ENCODE measurements at places on chromosomes 5 and 9.

DNA sequence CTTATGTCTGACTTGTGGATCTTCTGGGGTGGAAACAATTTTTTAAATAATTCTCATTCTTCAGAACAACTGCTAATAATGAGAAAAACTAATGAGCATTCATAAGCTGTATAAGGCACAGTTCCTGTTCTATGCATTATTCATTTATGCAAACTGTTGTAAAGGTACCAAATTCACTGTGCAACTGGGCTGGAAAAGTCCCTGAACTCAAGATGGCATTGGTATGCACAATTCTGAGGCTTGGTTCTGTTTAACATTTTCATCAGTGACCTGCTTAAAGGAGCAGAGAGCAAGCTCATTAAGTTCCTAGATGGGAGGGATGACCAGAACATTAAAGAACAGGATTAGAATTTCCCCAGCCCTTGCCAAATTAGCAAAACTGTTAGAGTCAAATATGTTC, 104.5 kb downstream of the RFK start:
- no peak for DNase-seq

DNA sequence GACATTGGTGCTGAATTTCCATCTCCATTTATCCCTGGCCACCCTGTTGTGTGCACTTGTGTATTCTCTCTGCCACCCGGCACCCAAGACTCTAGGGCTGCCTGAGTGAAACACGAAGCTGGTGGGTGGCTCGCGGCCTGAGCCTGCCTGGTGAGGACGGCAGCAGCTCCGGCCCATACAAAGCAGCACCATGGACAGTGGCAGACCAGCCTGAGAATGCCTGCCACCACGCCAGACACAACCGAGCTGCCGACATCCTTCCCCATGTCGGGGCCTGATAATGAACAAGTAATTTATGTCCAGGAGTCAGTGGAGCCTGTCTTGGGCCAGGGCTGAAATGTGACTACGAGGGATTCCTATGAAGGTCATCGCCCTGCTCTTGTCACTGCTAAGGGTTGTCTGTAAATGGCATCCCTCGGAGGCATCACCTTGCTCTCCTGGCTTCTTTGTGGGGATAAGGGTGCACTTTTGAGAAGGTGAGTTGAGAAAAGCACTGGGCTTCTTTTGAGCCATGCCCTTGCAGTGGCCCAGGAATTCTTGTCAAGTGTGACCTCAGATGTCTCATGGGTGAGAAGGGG, 175.7 kb downstream of the MELK start:
- peak; percentile 57 for DNase-seq

GRCh38 chr5:118435131-118435530, 553.2 kb downstream of the DTWD2 start:
- no peak for DNase-seq

DNA sequence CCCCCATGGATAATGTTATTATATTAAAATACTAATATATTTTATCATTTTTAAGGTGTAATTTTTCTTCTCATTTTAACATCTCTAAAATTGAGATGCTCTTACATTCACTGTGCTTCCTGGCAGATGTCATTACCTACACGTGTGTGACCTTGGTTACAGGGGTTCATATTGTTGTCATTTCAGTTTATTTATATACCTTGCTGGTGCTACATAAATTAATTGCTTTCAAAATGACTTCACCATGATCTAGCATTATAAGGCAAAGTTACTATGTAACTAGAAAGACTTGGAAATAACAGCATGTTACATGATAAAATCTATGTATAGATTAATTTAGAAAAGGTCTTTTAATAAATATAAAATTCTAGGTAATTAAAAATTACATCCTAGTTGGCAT, 60.9 kb downstream of the ARHGEF28 start:
- DNase-seq, result no peak

- no peak for DNase-seq
Measured at GRCh38 chr9:28909526-28909925, 1336.2 kb upstream of the C9orf72 start.

- DNase-seq, result no peak
Measured at GRCh38 chr9:69857131-69857530, 36.5 kb downstream of the CFAP95 start.

DNA sequence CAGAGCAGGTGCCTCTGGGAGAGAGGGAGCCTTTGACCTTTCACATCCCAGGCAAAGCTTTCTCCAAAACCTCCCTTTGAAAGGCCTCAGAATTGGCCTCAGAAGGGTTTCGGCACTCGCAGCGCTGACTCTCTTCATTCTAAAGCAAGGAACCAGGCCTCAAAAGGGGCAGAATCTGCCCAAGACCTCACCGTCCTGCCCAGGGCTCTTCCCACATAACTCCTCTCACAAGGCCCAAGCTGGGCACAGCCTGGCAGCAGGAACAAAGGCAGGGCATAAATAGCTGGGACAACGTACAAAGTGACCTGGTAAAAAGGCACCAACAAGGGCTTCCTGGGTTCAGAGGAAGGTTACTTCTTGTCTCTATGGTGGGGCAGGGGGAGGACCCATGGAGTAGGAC, 166.3 kb upstream of the FSTL4 start:
- DNase-seq, result no peak

GRCh38 chr5:35129921-35130485, 82.3 kb upstream of the AGXT2 start:
- DNase-seq, result no peak

- no peak for DNase-seq
Measured at GRCh38 chr9:77514886-77515711, 133.0 kb downstream of the GNA14 start.

DNA sequence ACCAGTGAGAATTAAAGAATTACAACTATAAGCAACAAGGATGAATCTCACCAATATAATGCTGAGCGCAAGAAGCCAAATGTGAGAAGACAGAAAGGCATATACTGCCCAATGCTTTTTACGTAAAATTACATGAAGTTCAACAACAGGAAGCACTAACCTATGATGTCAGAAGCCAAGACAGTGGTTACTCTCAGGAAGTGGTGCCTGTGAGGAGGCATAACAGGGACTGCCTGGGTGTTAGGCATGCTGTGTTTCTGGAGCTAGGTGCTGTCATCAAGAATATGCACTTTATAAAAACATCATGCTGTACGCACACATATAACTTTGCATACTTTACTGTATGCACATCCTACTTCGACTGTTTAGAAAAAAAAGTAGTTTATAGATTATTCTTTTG, 30.1 kb downstream of the FRMD3 start:
- no peak for DNase-seq

GRCh38 chr5:145965804-145966203, 29.4 kb downstream of the SH3RF2 start:
- no peak for DNase-seq

DNA sequence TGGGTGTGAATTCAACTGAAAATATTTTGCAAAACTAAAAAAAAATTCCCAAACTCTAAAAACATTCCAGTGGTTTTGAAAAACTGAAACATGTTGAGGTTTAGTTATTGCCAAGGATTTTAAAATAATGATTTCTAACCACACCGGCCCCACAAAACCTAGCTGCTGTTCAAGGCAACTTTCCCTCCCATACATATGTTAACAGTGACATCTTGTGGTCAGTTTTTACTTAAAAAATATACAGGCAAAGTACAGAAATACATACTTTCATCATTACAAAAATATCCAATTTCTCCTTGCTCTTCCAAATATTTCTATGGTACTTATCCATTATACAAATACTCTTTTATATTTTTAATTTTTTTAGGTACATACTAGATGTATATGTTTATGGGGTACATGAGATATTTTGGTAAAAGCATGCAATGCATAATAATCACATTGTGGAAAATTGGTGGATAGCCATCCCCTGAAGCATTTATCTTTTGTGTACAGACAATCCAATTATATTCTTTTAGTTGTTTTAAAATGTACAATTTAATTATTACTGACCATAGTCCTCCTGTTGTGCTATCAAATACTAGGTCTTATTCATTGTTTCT, 34.4 kb upstream of the MRPS30 start:
- no peak for DNase-seq

- no peak for DNase-seq
Measured at GRCh38 chr5:76386360-76386759, 16.7 kb upstream of the IQGAP2 start.

- no peak for DNase-seq
Measured at GRCh38 chr5:172497591-172498255, 43.4 kb upstream of the SH3PXD2B start.

GRCh38 chr9:128643519-128644300, 12.9 kb downstream of the DYNC2I2 start:
- no peak for DNase-seq

GRCh38 chr5:2482778-2483177, 268.7 kb downstream of the IRX2 start:
- no peak for DNase-seq

DNA sequence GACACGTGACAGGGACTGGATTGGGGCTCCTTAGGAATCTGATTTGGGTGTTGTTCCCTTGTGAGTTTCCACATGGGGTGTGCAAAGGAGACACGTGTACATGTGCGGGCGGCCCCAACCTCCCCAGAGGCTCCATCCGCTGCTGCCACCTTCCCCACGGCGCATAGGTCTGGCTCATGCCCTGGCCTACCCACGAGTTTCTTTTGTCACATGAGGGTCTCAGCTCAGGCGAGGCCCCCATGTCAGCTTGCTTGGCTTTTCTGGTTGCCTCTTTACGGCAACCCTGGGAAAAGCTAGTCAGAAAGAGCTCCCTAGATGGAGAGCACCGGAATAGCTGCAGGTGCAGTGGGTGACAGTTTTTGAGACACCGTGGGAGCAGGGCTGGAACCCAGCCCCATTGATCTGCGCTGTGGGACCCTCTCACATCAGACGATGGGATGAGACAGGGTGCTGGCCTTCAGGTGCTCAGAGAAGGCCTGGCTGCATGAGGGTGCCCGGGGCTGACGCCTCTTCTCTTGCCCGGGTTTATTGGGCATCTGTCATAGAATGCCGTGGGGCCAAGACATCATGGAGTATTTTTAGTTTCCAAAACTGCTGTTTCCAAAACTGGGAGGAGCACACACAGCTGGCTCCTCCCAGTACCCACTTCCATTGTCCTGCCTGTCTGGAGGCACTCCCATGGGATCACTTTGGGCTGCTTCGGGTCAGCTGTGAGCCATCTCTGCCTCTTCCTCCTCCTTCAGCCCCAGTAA, 107.8 kb downstream of the WNK2 start:
- DNase-seq, result no peak

DNA sequence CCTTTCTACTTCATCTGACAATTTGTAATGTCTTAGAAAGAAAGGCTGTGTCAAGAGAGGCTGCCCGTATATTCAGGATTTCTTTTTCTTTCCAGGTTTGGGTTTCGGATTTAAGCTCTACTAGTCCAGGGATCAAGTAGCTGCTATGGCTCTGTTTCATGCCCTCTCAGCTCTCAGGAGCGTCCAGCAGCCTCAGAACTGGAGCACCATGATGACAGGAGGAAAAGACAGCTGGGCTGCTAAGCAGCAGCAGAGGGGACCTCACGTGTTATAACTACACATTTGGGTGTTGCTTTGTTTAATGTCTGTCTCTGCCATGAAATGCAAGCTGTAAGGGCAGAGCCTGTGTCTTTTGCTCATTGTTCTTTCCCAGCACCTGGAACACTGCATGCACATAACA, 28.5 kb downstream of the TBC1D2 start:
- DNase-seq, result no peak

DNA sequence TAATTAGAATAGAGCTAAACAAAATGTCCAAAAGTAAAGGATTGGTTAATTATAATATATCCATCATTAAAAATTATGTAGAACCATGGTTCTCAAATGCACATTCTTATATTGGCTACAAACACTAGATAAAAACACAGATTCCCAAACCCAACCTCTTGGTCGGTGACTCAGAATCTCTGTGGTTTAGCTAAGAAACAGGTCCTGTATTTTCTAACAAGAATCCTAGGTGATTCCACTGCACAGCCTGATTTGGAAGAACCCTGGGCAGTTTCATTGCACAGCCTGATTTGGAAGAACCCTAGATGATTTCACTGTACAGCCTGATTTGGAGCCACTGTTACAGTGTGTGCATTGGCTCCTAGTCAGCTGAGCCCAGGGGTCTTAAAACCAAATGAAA, 67.9 kb downstream of the KIAA1958 start:
- no peak for DNase-seq

- DNase-seq, result no peak
Measured at GRCh38 chr5:114857941-114858551, 311.7 kb downstream of the TRIM36 start.

GRCh38 chr9:25658571-25658970, 19.7 kb downstream of the TUSC1 start:
- DNase-seq, result no peak

GRCh38 chr9:35844628-35845270, 15.7 kb downstream of the TMEM8B start:
- no peak for DNase-seq

- DNase-seq, result no peak
Measured at GRCh38 chr9:81619353-81620001, 69.9 kb downstream of the TLE1 start.

DNA sequence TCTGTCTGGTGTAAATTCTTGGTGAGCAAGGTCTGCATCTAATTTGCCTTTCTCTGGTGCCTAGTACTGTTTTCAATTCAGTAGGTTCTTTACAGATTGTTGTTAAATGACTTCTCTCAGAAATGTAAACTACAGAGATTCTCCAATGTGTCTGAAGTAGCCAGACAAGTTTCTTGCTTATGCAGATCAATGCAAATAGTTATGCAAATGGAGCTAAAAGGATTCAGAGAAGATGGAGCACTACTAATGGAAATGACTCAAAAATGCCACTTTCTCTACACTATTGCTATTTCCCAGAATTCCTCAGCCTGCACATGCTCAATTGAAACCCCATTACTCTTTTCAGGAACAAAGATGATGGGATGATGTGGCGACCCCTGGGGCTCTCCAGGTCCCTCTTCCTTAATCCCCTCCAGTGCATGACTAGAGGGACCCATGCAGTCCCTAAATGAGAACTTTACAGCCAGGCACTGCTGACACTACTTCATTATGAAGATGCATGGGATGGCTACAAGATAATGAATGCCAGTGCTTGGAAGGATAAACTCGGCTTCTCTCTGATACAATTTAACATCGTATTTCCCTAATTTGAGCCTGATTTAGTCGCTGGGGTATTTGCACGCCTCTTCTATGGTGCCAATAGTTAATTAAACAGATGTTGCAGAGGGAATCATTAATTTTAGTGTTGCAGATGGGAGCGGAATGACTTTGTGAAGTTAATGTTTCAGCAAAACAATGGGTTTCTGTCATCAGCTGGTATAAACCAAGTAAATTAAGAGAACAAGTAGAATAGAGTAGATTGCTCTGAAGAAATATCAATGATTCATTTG, 753.2 kb downstream of the TLR4 start:
- DNase-seq, result no peak

DNA sequence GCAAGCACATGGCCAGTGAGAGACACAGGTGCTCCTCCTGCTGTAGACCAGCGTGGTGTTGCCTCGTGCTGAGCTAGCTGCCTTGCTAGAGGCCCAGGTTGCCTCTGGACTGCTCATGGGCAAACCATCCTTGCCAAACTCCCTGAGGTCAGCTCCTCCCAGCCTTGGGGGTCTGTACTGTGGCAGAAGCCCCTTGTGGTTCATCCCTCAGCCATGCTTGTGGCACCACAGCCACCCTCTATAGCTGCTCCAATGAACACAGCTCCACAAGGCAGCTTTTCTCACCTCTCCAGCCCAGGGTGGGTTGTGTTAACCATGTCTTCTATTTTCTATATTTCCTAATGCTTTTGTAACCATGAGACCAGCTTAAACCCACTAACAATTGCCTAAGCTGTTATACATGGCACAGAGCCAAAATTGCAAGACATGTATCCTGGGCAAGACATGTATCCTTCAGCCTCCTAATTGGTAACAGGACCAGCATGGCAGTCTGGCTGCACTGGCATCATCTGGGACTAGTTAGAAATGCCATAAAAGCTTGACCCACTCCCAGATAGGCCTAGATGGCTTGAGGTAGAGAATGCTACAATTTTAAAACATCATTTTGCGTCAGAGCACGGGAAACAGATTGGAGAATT, 183.1 kb upstream of the S1PR3 start:
- no peak for DNase-seq
